AG20443 (cell line): ENCODE measurements at places on chromosomes 2 and 18.

DNA sequence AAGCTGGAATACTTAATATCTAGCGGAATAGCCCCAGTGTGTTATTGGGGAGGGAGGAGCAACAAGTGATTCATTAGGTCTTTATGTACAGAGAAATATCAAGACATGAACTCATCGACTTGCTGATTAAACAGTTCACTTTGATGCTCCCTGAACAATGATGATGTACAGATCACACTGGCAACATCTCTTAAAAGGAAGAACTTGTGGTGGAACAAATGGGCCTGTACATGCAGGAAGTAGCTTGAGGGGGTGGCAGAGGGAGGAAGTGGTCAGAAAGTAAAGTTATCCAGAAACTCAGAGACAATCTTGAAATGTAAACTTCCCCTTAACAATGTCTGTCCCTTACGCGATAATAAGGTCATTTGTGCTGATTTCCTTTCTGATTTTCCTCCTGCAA lies 90.5 kb downstream of the NXPH2 start:
- no peak for DNase-seq

DNA sequence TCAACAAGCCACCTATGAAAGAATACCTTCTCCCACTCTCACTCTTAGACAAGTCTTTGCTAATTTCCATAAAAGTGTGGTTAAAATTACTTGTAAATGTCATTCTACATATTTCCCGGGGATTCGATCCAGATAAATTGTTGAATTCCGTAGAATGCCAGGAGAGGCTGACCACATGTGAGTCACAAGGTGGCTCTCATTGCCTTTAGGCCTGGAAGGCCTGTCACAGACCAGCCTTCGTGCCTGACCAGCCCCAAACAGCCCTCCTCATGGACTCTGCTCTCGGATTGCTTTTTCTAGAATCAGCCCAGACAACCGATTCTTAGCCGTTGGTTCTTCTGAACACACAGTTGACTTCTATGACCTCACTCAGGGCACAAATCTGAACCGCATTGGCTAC lies 86.0 kb downstream of the RTN4 start:
- peak; percentile 60 for DNase-seq

DNA sequence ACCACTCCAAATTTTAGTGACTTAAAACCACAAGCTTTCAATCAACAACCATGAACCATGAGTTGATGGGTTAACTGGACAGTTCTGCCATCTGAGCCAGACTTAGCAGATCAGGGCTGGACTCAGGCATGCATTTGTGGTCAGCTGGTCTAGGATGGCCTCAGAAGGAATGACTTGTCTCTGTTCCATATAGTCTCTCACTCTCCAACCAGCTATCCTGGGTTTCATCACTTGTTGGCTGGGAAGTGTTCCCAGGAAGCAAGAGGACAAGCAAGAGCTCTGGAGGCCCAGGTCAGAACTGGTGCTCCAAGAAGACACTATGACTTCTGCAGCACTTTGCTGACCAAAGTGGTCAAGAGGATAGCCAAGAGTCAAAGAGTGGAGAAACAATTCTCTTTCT lies 17.5 kb upstream of the MAP3K20 start:
- DNase-seq, result peak; percentile 60

- DNase-seq, result no peak
Observed at GRCh38 chr2:62099523-62100175, 96.3 kb upstream of the B3GNT2 start.

- no peak for DNase-seq
Observed at GRCh38 chr18:50662177-50662576, 102.3 kb downstream of the MAPK4 start.
